ENCODE measurements at places on chromosomes 11 and 22.

DNA sequence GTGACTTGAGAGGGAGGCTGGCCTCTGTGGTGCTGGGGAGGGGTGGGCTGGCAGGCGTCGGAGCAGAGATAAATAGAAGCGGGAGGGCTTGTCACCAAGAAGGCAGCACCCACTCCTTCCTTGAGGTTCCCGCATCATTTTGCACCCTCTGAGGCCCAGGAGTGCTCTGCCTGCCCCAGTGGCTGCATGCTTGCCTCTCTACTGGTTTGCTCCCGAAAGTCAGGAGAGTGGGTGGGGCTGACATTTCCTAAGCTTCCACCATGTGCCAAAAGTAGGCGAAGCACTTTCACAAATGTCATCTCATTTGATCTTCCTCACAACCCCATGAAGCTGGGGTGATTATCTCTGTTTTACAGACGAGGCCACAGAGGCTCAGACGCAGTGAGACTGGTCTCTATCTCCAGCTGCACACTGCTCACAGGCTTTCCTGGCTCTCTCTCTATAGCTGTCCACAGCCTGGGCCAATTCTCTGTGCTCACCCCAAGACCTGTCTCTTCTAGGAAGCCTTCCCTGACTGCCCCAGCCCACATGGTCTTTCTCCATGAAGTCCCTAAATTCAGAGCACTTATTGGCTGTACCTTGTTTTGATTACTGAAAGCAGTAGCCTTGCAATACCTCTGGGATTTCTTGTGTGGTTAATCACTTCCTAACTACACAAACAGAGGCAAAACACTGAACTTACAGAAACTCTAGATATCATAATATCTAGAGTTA is 2.6 kb upstream of the UCP3 start:
- no peak for DNase-seq

DNA sequence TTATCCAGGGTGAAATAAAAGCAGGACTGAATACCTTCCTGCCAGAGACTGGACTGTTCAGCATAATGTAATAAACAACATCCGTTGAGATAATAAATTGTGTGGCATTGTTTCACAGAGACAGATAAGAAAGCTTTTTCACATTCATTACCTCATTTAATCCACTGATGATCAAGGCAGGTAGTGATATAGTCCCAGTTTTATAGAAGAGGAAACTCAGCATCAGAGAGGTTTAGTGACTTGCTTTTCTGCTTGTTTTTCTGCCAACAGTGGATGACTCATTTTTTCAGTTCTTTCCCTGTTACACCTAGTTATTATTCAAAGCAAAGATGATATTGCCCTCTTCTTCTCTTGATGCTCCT is 4.0 kb downstream of the MYO18B start:
- no peak for DNase-seq

GRCh38 chr11:106468086-106468485 is 390.6 kb downstream of the AASDHPPT start:
- no peak for DNase-seq

GRCh38 chr11:104095791-104096190 is 59.4 kb downstream of the DDI1 start:
- DNase-seq, result no peak

DNA sequence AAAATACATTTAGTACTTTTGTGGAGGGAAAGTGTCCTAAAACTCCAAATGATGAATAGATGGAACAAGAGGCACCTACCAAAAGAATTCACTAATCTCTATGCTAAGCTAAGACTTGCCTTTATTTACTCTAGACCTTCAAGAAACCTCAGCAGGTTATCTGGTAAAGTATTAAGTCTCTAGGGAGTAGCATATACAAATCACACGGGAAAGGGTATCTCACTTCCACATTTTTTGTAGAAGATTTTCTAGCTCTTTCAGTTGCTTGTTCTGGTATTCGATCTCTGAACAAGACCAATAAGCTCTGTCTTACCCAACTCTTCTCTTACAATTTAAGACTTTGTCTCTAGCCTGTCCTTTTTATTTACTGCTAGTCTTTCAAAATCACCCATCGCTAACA is 18.1 kb upstream of the CADM1 start:
- DNase-seq, result no peak

GRCh38 chr22:40182231-40182835 is 4.6 kb downstream of the TNRC6B start:
- no peak for DNase-seq

DNA sequence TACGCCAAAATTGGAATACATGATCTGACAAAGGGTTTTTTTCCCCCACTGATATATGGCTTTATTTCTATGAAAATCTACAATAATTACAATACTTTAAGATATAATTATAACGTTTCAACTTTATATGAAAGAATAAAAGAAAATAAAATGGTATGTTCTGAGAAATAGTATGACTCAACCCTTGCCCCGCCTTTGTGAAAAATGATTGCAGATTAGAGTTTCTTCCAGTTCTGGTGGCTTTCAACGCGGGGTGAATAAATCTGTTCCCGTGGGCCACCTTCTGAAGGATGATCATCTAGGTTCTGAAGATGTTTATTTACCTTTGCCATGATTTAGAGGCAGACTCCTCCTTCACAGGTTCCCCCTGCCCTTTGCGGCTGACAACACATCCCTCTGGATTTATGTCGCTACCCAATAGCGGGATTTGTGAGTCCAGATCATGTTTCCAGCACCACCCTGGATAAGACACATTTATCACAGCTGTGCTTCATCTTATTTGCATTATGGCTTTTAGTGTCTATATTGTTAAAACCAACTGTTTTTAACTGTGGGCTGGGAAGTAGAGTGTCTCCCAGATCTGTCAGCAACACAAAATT is 607.0 kb upstream of the KIRREL3 start:
- no peak for DNase-seq

- DNase-seq, result no peak
These were observed 511 bp downstream of the PKDREJ start for GRCh38 chr22:46262449-46263215.

- no peak for DNase-seq
These were observed 82.2 kb downstream of the DEPDC5 start for GRCh38 chr22:31836010-31836409.

GRCh38 chr11:16737818-16738192 is 642 bp upstream of the C11orf58 start:
- DNase-seq, result no peak

- no peak for DNase-seq
These were observed 22.5 kb upstream of the ELF5 start for GRCh38 chr11:34536056-34536455.

GRCh38 chr11:100823360-100823759 is 136.3 kb downstream of the ARHGAP42 start:
- DNase-seq, result no peak

- no peak for DNase-seq
These were observed 26.5 kb downstream of the FGF4 start for GRCh38 chr11:69748637-69749036.

DNA sequence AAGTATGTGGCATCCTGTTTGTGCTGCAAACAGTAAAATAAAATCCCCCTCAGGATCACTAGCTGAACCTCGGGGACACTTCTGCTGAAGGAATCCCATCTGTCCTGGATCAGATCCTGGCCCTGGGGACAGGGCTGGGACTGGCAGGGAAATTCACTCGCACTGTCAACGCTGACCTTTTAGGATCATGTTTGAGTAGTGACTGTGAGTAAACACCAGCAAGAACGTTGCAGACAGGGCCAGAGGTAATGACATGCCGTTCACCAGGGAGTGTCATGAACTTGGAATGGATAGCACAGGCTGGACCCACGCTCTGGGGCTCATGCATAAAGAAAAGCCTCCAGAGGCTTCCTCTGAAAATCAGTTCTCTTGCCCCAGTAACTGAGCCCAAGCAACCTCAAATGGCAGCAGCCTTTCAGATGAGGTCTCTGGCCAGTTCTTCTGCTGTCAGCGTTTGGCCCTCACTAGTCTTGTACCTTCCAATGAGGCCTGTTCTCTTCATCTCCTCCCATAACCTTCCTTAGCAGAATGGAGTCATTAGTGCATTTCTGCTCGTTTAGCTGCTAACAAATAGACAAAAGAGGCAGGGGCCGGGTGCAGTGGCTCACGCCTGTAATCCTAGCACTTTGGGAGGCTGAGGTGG is 51.0 kb upstream of the BARX2 start:
- DNase-seq, result no peak

- no peak for DNase-seq
These were observed 36.6 kb downstream of the RPS6KA4 start for GRCh38 chr11:64395545-64396078.

DNA sequence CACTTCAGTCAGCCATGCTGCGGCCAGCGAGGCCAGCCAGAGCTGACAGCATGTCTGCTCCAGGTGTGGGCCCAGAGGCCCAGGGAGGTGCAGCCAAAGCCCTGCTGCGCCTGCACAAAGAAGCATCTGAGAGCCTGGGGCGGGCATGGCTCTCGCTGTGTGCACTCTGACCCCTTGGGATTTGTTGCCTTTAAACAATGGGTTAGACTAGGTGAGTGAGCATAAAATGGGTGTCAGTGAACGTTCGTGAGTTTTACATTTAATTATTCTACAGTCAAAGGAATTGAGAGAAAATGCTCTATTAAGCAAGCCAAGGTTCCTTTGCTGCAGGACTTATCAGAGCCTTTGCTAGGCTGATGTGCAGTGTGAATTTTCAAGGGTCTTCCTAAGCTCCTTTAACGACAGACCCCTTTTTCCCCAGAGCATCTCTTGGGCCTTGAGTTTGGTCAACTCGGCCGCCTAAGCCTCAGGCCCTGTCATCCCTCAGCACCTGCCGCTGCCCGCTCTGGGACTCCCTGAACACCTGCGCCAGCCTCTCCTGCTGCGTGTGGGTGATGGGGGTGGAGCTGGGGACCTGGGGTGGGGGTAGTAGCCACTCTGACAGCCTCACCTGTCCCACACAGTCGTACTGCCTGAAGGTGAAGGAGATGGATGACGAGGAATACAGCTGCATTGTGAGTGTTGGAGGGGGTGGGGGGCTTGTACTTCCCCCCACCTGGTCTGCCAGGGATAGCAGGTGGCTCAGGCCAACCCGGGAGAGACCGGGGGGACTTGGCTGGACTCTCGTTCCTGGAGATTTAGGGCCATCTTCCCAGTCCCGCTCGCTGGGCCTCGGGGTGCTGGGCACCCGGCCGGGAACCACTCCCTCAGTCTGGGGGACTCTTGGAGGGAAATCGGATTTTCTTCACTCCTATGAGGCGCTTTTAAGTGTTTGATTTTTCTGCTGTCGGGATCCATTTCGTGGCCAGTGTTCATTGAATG is 10.5 kb downstream of the SLC16A8 start:
- DNase-seq, result no peak

DNA sequence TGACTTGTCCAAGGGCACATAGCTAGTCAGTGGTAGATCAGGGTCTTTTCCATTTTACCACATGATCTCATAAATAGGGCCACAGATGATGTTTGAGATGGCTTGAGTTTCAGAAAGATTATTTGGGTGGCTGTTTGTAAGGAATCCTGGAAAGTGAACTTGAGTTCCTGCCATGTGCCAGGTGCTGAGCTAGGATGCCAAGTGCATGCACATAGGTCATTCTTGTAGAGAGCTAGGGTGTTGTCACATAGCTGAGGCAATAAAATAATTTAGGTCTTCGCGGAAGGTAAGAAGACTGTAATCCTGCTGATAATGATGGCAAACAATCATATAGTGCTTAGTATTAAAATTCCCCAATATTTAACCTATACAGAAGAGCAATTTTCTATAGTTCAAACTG is 1162.6 kb upstream of the TENM4 start:
- no peak for DNase-seq

- no peak for DNase-seq
These were observed at the start of gene LRRC10B for GRCh38 chr11:61507962-61508861. Gene LRRC10B (plus strand): TSS chr11:61508749. CDS start chr11:61508999, 250 bp downstream.

- no peak for DNase-seq
These were observed 186.0 kb upstream of the CNTN5 start for GRCh38 chr11:98834776-98835175.

DNA sequence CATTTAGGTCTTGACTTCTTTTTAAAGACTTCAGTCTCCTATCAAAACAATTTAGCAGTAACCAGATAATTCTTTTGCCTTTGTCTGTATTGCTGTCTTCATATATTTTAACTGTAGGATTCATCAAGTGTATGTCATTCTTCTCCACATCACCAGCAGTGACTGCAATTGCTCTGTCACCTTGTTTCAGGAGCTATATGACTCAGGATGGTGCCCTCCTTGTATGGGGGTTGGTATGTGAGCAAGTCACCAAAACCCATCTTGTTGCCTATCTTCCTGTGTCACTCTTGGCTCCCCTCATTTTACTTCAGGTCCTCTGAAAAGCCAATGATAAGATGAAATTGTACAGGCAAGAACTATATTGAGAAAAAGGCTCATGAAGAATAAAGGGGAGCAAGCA is 256.9 kb upstream of the LUZP2 start:
- no peak for DNase-seq

DNA sequence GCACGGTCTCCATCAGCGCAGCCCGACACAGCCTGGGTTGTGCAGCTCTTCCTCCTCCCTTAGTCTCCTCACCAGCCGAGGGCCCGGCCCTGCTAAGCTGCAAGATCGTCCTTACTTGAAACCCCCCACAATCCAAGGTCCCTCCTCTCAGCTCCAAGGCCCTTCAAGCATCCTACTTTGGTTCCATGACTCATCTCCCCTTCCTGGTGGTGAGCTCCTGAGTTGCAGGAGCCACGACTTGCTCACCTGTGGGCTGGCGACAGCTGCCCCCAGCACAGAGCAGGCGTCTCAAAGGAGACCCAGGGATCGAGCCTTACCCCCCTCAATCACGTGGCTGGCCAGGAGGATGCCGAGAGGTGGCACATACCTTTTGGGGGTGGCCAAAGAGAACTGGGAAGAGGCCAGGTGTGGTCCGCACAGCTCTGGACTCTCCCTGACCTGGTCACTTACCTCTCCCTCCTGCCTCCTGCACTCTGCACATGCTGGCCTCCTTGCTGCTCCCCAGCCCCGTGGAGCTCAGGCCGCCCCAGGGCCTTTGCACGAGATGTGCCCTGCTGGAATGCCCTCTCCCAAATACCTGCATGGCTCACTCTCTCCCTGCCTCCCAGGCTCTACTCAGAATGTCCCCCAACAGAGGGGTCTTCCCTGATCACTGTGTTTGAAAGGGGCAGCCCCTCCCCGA is 35.2 kb upstream of the FADD start:
- no peak for DNase-seq

All from HFF-Myc (cell line).